HCT116 (cell line): ENCODE measurements at places on chromosomes 11 and 22. TPM values are rescaled to one million over a fixed set of nuclear protein-coding genes. Genes with fewer than 3 reads are reported as not detected.

Gene ACER3
- total RNA-seq: 19.1 TPM

Gene ACR
- 1.5 TPM for total RNA-seq

Gene HMBS
- 69.0 TPM for total RNA-seq

Gene PNPLA5
- 2.9 TPM for total RNA-seq

Gene PKP3
- 157 TPM for total RNA-seq

Gene DCUN1D5
- 60.1 TPM for total RNA-seq

Gene OR5W2
- total RNA-seq: not detected

Gene ZNRF3
- 12.2 TPM for total RNA-seq

Gene GUCY1A2
- total RNA-seq: 0.10 TPM

Gene MS4A6E
- not detected for total RNA-seq

Gene HBG2
- total RNA-seq: 48.1 TPM

Gene APOL4
- total RNA-seq: not detected

Gene OR52I2
- total RNA-seq: not detected

Gene POU2AF2
- not detected for total RNA-seq

Gene BLID
- total RNA-seq: 8.9 TPM

Gene HTR3A
- 0.12 TPM for total RNA-seq

Gene DRICH1
- total RNA-seq: 0.44 TPM

Gene LYVE1
- total RNA-seq: 0.34 TPM

Gene OR10A5
- total RNA-seq: not detected

Gene ZNF70
- 3.2 TPM for total RNA-seq

Gene CBLIF
- not detected for total RNA-seq

Gene IRAG1
- 3.7 TPM for total RNA-seq

Gene CCDC81
- total RNA-seq: 0.69 TPM

Gene DPAGT1
- total RNA-seq: 45.1 TPM

Gene PLAAT3
- total RNA-seq: 31.1 TPM
